ENCODE measurements at places on chromosomes 3 and 15.

GRCh38 chr3:98744283-98744682 lies 18.9 kb upstream of the ST3GAL6 start:
- no peak for DNase-seq

DNA sequence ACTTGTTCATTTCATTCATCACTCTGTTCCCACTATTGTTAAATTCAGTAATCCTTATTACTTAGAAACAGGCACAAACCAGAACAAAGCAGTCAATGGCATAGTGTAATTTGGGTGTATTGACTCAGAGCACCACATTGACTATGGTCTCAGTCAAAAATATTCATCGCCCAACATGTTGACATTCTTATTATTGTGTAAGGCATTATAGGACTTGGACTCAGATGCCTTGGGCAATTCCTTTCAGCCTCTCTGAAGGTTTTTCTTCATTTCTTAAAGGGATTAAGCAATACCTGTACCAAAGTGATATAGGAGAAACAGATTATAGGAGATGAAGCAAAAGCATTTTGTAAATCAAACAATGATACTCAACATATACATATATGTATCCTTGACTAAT lies 114.7 kb upstream of the BHLHE40 start:
- no peak for DNase-seq

DNA sequence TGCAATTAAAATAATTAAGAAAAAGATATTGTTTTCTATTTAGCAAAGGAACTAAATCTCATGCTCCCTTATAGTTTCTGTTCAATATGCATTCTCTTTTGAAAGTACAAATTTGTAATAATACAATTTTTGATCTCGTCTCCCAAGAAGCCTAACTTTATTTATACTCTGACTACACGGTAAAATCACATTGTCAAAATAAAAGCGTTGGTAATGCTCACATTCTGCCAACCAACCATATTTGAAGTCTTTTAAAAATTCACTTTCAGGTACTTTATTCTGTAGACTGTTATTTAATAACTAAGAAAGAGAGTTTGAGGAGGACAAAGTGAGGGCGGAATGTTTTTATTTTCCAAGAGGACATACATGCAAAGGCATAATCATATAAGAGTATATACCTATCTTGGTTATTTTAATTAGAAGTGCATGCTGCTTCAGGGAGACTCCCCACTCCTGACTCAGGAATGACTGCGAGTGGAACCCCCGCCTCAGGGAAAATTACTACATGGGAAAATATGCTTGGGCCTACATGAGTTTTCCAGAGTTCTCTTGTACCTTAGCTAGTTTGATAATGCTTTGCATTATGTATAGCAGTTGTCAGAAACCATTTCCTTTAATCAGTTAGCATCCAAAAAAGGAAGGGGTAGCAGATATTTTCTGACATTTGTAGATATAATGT lies 19.3 kb downstream of the MBNL1 start:
- DNase-seq, result no peak

GRCh38 chr3:106401666-106402490 lies 533.1 kb upstream of the CBLB start:
- no peak for DNase-seq

- DNase-seq, result no peak
Observed at GRCh38 chr3:74842141-74842540, 227.7 kb upstream of the CNTN3 start.

DNA sequence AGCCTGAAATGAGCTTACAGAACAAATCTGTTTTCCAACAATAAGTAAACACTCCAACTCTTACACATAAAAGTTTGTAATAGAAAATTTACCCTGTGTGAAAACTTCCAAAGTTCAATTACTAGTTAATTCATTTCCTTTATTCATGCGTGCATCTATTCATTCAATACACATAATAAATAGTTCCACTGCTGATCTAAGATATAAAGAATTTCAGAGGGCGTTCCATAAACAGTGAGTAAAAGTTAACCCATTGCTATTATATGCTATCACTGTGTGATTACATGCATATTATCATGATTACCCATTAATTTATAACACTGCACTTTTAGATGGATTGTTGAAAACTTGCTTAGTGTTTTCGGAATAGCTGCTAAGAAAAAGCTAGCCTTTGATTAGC lies 36.2 kb upstream of the CFAP20DC start:
- DNase-seq, result no peak

- no peak for DNase-seq
Observed at GRCh38 chr15:27057904-27058645, 87.1 kb downstream of the GABRG3 start.

DNA sequence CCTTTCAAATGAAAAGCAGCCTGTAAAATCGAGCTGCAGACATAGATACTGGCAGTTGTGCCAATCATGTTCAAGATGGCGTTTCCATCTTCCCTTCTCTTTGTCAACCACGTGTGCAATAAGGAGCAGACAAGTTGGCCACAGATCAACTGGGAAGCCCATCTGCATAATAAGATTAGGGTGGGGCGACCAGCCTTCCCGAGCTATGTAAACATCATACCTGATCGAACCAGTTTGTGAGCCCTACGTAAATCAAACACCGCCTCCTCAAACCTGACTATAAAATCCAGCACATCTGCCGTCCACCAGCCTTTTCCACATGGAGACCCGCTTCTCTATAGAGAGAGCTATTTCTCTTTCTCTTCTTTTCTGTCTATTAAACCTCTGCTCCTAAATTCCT lies 37.2 kb downstream of the TRIM42 start:
- DNase-seq, result no peak

GRCh38 chr3:129346695-129347457 lies 68.2 kb downstream of the HMCES start:
- no peak for DNase-seq

GRCh38 chr3:127822041-127822681 lies at the start of gene MGLL:
MGLL (minus strand) TSS chr3:127822515; CDS start chr3:127822318, 197 bp downstream.
- no peak for DNase-seq

DNA sequence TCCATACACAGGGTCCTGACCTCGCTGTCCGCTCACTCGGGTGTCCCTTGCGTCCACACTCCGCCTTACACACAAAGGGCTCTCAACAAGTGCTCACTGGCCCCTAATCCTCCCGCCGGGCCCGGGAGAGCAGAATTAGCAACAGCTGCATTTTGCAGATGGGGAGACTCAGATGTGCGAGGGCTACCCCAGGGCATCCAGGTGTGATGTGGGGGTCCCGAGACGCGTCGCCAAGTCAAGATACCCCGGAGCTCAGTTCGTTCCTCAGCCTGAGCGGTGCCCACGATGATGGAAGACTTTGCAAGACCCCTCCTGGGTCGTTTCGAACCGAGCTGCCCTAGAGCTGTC lies 14.9 kb upstream of the WNT7A start:
- DNase-seq, result no peak

- no peak for DNase-seq
Observed at GRCh38 chr15:68354923-68355322, 77.0 kb downstream of the ITGA11 start.

DNA sequence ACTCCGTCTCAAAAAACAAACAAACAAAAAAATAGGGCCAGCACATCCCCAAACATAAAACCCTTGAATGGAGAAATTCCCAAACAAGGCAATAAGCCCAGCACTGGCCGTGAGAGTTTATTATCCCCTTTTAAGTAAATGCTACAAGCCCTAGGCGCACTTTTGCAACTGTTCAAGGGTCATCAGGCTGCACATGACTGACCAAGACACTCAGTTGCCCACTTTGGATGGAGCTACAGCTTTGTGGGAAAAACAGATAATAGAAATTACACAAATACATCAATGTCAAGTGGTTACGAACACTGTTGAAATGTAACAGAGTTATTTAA lies 33.7 kb upstream of the ZNF445 start:
- DNase-seq, result no peak

DNA sequence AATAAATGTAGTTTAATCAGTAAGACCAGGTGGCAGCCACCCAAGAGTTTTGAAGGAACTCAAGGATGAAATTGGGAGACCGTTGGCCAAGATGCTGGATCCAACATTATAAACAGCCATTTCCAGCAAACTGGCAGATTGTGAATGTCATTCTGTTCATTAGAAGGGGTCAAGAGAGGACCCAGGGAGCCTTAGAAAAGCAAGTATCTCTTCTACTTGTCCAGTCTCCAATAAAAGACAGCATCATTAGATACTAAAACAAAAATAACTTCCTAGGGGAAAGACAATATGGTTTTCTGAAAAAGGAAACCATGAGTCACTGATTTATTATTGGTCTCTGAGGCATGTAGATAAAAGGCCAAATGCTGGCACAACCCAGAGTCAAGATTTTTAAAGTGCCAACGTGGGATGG lies 67.9 kb downstream of the GADL1 start:
- no peak for DNase-seq

- DNase-seq, result no peak
Observed at GRCh38 chr3:13009946-13010315, 63.3 kb downstream of the IQSEC1 start.

All from activated CD4-positive, alpha-beta memory T cell treated with anti-CD3 and anti-CD28 coated beads, Interleukin-2, amount 10 ng/mL, durations not matched to agents 7 days and 5 days (primary cell).